HL-60 (cell line): ENCODE measurements at places on chromosomes 4 and X.

- no peak for DNase-seq
Measured at GRCh38 chr4:88582493-88582892, 9.8 kb upstream of the HERC3 start.

GRCh38 chrX:50188859-50189600 is 11.8 kb downstream of the AKAP4 start:
- no peak for DNase-seq

DNA sequence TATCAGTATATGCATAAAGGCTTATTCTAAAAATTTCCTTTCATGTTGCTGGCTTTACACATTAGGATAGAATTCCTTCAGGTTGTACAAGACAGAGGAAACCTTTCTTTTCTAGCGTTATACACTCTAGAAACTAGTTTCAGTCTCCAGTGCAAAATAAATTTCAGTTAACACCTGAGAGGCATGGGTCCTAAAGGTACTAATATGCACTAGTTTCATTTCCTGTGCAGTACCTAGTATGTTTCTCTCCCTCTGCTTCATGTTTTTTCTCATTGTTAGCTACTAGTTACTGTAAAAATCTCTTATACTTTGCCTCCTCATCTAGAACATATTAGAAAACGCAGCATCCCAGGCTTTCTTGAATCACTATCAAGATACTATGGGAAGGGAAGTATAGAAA is 54.0 kb downstream of the SNX25 start:
- no peak for DNase-seq

DNA sequence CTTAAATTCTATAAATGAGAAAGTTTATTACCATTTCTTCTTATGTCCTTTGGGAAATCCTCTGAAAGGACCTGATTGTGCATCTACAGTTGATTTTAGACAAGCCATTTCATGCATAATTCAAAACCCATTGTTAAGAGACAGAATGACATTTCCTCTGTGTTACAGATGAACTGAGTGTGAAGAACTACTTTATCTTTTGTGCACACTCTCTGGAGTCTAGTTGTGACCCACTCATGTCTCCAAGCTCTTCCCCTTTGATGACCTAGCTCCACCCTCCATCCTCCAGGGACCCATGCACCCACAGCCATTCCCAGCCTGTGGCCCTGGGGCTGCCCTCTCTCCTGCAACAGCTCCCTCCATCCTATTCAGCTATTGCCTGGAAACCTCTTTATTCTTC is 57.5 kb upstream of the BMPR1B start:
- DNase-seq = no peak

DNA sequence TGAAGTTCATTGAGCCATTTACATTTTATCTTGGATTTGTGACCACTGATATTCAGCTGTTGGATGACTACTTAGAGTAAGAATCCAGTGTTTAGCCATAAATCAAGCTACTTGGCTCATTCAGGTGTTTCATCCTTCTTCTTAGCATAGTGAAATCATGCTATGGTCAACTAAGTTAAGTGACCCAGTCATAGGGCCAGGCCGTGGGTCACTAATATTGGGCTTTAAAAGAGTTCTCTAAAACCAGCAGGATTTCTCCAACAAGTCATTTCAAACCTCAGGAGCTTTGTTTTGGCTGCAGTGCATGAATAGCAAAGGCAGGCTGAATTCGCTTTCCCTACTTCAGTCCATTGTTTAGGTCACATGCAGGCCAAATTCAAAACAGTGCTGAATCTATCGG is 181.0 kb downstream of the MAML3 start:
- DNase-seq = no peak

DNA sequence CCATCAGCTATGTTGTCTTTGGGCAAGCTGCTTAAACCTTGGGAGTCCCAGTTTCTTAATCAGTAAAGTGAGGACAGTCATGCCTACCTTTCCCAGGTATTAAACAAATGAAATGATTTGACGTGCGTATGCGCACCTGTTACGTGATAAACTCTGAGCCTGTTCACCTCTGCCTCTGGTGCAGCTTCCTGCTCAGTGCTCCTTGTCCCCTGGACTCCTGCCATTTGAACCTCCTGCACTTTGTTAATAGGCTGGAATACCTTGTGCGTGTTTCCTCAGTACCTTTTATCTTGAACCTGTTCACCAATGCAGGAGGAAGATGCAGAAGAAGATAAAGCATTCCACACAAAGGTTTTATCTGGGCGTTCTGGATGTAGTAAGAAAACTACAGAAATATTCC is 211.9 kb downstream of the CEP135 start:
- no peak for DNase-seq

GRCh38 chr4:98452091-98452490 is 190.9 kb downstream of the RAP1GDS1 start:
- DNase-seq = no peak

GRCh38 chr4:137524725-137525369 is 7.4 kb downstream of the PCDH18 start:
- no peak for DNase-seq

DNA sequence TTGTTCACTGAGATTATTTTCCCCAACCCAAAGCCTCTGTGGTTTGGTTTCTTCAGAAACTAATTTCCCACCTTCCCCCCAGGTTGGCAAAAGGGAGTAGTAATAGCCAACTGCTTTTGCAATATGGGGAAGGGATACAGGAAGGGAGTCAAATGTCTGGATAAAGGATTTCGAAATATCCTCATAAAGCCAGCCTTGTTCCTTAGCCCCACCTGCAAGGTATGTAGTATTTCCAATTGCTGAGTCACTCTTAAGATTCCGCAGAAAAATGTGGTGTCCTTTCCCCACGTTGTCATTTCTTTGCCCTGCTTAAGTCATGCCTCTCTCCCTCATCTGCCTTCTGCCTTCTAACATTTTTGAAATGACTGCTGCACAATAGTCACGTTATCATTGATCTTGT is 138.8 kb upstream of the DCAF8L1 start:
- no peak for DNase-seq

DNA sequence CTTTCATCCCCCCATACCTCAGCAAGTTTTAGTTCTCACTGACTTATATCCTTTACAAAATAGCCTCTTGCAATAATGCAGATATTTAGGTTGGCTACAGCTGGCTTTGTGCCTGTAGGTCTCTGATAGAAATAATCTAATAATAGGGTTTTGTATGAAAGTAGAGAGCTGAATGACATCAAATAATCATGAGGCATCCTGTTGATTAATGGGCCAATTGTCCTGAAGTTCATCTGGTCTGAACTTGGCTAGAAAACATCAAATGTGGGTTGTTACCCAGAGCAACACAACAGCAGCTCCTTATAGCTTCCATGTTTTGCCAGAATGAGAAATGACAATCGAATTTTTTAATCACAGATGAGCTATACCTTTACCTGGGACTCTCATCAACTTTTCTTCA is 19.2 kb upstream of the LHFPL1 start:
- DNase-seq = no peak
